MCF 10A (cell line): ENCODE measurements at places on chromosomes 6 and 20. TPM values are rescaled to one million over a fixed set of nuclear protein-coding genes. Genes with fewer than 3 reads are reported as not detected.

DNAH8 gene
- total RNA-seq: not detected in 2 replicates

OXT gene
- not detected in 2 replicates for total RNA-seq

RAB22A gene
- total RNA-seq: 18.4 and 18.9 TPM in 2 replicates

PCK1 gene
- total RNA-seq: not detected in 2 replicates

- no peak for DNase-seq
- H3K27ac ChIP-seq: no peak overlapping the region
- no peaks in the 10 kb centered on the region for H3K4me1 ChIP-seq
These were observed 146.7 kb upstream of the AFDN start for GRCh38 chr6:167679790-167680604.

- DNase-seq: no peak
- H3K36me3 ChIP-seq: no peaks in the 10 kb centered on the region
- H3K4me3 ChIP-seq: no peak overlapping the region
- H3K4me1 ChIP-seq: no peaks in the 10 kb centered on the region
- H3K27ac ChIP-seq: no peak overlapping the region
- H3K27me3 ChIP-seq: no peaks in the 10 kb centered on the region
These were observed 395.6 kb upstream of the FLRT3 start for GRCh38 chr20:14732996-14733395.

DNA sequence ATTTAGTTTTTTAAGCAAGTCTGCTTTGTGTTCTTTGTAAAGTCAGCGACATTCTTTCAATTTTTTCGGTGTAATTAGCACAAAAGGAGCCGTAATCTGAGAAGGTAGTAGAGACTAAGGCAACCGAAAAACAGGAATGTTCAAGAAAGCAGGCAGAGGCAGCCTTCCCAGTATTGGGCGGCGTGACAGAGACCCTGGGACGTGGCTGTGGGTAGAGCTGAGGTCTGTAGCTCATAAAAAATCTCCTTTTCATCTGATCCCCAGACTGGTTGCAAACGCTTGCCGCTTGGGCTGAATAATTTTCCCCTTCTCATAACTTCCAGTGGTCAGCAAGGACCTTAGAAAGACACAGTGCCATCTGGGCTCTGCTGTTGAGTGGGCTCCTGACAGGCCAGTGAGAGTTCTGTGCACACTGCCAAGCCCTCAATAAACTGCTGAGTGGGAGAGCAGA, 30.8 kb downstream of the GNAS start:
- no peak for DNase-seq
- no peak overlapping the region for H3K4me3 ChIP-seq
- peaks cover 10% of the 10 kb centered on the region for H3K36me3 ChIP-seq
- H3K4me1 ChIP-seq: no peaks in the 10 kb centered on the region

DNA sequence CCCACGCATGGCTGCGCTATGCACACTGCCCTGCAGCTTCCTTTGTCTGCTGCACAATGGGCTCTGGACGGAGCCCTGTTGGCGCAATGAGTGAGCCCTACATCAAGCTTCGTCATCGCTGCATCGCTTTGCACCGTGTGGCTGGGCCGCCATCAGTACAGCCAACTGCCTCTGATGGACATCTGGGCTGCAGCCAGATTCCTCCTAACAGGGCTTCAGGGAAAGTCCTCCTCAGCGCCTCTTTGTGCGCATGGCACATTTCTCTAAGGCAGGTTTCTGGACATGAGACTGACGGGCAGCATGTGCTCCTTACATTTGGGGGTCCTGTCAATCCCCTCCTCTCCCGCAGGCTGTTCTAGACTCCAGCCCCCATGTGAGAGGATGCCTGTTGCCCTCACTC, 29.7 kb upstream of the ANGPT4 start:
- no peaks in the 10 kb centered on the region for H3K4me1 ChIP-seq
- H3K36me3 ChIP-seq: no peaks in the 10 kb centered on the region
- no peak overlapping the region for H3K4me3 ChIP-seq
- no peak overlapping the region for H3K27ac ChIP-seq

DNA sequence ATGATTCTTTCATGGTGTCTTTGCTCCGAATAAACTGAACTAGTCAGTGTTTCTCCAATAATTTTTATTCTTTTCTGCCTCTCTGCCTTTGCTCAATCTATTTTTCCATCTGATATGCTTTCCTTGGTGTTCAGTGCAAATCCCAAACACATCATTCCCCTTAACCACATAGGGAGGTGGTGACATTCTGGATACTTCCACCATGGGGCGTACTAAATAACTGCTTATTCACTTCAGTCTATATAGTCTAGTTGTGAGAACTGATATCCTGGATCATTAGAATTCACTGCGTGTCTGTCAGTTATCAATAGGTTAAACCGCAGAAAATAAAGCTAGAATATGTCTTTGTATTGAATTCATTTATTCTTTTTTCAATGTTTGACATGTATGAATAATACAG, 83.1 kb downstream of the KCNQ5 start:
- H3K36me3 ChIP-seq: peaks cover under 1% of the 10 kb centered on the region
- no peak overlapping the region for H3K27ac ChIP-seq
- no peaks in the 10 kb centered on the region for H3K4me1 ChIP-seq
- DNase-seq: peak; percentile 23
- no peak overlapping the region for H3K4me3 ChIP-seq

- H3K36me3 ChIP-seq: no peaks in the 10 kb centered on the region
- H3K27ac ChIP-seq: no peak overlapping the region
- no peaks in the 10 kb centered on the region for H3K4me1 ChIP-seq
- peak overlapping the region; percentile 11 for H3K4me3 ChIP-seq
- no peak for DNase-seq
These were observed 89.1 kb upstream of the ZNF184 start for GRCh38 chr6:27562027-27562410.

- H3K4me3 ChIP-seq: no peak overlapping the region
- no peak overlapping the region for H3K27ac ChIP-seq
- no peaks in the 10 kb centered on the region for H3K27me3 ChIP-seq
- no peaks in the 10 kb centered on the region for H3K4me1 ChIP-seq
- H3K36me3 ChIP-seq: no peaks in the 10 kb centered on the region
These were observed 45.3 kb downstream of the NINL start for GRCh38 chr20:25539742-25540672.

- no peak for DNase-seq
- H3K27me3 ChIP-seq: no peaks in the 10 kb centered on the region
- H3K4me3 ChIP-seq: no peak overlapping the region
- H3K36me3 ChIP-seq: no peaks in the 10 kb centered on the region
- no peaks in the 10 kb centered on the region for H3K4me1 ChIP-seq
- no peak overlapping the region for H3K27ac ChIP-seq
These were observed 87.6 kb upstream of the SGK1 start for GRCh38 chr6:134405386-134406087.

- H3K27ac ChIP-seq: no peak overlapping the region
- H3K27me3 ChIP-seq: no peaks in the 10 kb centered on the region
- H3K4me3 ChIP-seq: no peak overlapping the region
- H3K4me1 ChIP-seq: no peaks in the 10 kb centered on the region
These were observed 18.7 kb downstream of the SERPINB6 start for GRCh38 chr6:2952557-2953095.

DNA sequence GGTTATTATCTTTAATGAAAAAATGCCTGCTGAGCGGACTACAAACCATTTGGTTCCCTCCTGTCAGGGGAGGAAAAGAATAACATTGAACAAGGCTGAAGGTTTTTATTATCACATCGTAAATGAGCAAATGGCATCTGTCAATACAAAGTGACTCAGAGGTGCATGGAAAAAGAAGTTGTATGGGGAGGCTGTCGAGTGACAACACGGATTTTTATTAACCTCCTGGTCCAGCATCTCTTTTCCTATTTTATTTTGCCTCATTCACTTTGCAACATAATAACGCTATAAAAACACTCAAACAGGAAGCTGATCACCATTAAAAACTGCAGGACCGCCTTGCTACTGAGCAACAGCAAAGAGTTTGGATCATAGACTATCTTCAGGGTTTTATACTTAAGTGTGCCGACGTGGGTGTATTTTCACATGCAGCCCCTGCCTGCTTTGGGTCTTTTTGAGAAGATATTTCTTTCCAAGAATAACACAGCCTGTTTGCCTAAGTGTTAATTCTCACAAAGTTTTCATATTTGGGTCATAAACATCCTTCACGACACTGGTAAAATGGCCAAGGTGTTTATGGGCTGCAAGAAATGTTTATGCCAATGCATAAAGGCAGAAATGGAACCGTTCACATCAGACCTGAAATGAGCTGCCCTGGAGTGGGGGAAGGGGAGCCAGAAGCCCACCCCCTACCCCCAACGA, 132.1 kb upstream of the SALL4 start:
- DNase-seq: no peak
- no peak overlapping the region for H3K4me3 ChIP-seq
- no peaks in the 10 kb centered on the region for H3K27me3 ChIP-seq
- peaks cover 6% of the 10 kb centered on the region for H3K4me1 ChIP-seq

DNA sequence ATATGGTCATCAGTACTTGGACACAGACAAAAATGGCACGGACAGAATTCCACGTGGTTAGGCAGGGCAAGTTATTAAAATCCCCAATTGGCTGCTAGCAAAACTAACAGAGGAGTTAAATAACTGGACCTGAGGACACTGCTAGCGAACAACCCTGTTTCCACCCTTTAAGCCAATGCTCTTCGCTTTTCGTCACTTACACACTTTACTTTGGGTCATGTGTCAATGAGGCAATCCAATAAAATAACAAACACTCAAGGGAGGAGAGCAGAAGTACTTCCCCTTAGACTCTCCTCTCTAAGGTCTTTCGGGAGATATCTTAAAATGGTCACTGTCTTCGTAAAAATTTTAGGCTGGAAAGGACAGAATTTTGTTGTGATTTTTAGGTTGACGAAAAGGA, 68.6 kb downstream of the LCA5 start:
- peaks cover 15% of the 10 kb centered on the region for H3K4me1 ChIP-seq
- no peak overlapping the region for H3K27ac ChIP-seq
- H3K36me3 ChIP-seq: no peaks in the 10 kb centered on the region
- H3K27me3 ChIP-seq: no peaks in the 10 kb centered on the region

DNA sequence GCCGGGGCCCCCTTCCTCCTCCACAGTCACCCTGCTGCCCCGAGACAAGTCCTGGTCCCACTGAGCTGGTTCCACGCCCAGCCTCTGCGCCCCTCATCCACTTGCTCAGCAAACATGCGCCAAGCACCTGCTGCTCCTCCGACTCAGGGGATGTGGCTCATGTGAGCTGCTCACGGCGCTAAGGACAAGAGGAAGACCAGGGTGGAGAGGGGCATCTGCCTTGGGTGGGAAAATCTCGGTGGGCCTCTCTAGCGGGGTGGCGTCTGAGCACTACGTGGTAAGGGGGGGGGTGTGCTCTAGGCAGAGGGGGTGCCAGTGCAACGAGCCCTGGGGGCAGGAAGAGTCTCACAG, 4.5 kb downstream of the LAMA5 start:
- no peaks in the 10 kb centered on the region for H3K27me3 ChIP-seq
- H3K4me3 ChIP-seq: peak overlapping the region; percentile 61
- no peak overlapping the region for H3K27ac ChIP-seq
- peaks cover 35% of the 10 kb centered on the region for H3K36me3 ChIP-seq
- H3K4me1 ChIP-seq: peaks cover 45% of the 10 kb centered on the region
- DNase-seq: peak; percentile 21

DNA sequence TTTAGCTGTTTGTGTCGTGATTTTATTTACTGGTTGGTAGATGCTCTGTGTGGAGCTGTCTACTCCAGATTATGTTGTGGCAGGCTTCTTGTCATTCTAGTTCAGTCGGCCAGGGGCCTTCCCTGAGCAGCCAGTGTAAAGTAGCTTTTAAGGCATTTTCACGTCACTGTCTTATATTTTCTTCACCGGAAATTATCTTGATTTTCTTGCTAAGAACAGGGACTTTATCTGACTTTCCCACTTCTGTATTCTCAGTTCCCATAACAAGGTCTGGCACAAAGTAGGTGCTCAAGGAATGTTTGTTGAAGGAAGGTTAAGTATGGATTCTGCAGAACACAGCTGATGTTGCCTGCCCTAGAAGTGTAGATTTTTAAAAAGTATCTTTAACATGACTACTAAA, 868 bp downstream of the LTV1 start:
- no peaks in the 10 kb centered on the region for H3K4me1 ChIP-seq
- H3K27me3 ChIP-seq: no peaks in the 10 kb centered on the region
- H3K27ac ChIP-seq: peak overlapping the region; percentile 95
- H3K4me3 ChIP-seq: peak overlapping the region; percentile 96

DNA sequence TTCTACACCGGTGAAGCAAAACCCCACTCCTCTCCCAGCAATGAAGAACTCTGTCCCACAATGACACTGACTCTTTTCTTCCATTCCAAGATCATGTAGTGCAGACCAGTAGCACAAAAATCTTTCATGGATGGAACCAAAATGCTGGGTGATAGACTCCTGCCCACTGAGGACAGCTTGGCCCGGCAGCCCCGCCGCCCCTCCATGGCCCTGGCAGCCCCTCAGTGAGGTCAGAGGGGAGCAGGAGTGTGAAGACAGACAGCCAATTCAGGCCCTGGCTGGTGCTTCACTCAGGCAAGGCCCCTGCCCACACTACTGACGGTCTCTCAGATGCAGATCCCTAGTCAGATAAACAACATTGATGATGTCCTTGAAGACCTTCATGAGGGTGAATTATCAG, 131.9 kb upstream of the SYNDIG1 start:
- H3K27ac ChIP-seq: no peak overlapping the region
- no peaks in the 10 kb centered on the region for H3K36me3 ChIP-seq
- H3K27me3 ChIP-seq: no peaks in the 10 kb centered on the region
- DNase-seq: no peak

DNA sequence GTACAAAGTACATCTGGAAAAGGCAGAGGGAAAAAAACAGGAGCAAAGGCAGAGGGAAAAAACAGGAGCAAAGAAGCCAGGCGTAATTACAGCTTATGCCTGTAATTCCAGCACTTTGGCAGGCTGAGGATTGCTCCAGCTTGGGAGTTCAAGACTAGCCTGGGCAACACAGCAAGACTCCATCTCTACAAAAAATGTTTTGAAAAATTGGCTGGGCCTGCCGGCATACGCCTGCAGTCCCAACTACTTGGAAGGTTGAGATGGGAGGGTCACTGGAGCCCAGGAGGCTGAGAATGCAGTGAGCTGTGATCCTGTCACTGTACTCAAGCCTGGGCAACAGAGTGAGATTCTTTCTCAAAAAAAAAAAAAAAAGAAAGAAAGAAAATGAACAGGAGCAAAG, 19.0 kb upstream of the CBFA2T2 start:
- no peak overlapping the region for H3K27ac ChIP-seq
- H3K36me3 ChIP-seq: no peaks in the 10 kb centered on the region
- no peak overlapping the region for H3K4me3 ChIP-seq
- no peak for DNase-seq
- H3K4me1 ChIP-seq: no peaks in the 10 kb centered on the region
- H3K27me3 ChIP-seq: no peaks in the 10 kb centered on the region

GRCh38 chr6:135270676-135271536, 89.8 kb downstream of the MYB start:
- peak overlapping the region; percentile 47 for H3K27ac ChIP-seq
- no peaks in the 10 kb centered on the region for H3K36me3 ChIP-seq
- peak overlapping the region; percentile 16 for H3K4me3 ChIP-seq
- peaks cover 11% of the 10 kb centered on the region for H3K27me3 ChIP-seq
- H3K4me1 ChIP-seq: peaks cover 18% of the 10 kb centered on the region

DNA sequence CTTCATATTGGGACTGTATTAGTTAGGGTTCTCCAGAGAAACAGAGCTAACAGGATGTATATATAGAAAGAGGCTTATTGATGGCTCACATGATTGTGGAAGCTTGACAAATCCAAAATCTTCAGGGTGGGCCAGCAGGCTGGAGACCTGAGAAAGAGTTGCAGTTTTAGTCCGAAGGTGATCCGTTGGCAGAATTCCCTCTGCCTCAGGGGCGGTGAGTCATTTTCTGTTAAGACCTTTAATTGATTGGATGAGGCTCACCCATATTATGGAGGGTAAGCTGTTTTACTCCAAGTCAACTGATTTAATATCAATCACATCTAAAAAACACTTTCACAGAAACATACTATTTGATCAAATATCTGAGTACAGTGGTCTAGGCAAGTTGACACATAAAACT, 113.6 kb downstream of the FLRT3 start:
- H3K4me3 ChIP-seq: no peak overlapping the region
- H3K36me3 ChIP-seq: no peaks in the 10 kb centered on the region
- peak; percentile 59 for DNase-seq
- peaks cover 31% of the 10 kb centered on the region for H3K4me1 ChIP-seq
- no peaks in the 10 kb centered on the region for H3K27me3 ChIP-seq
